Effector memory CD4-positive, alpha-beta T cell (primary cell): ENCODE measurements at places on chromosomes 5 and 9.

DNA sequence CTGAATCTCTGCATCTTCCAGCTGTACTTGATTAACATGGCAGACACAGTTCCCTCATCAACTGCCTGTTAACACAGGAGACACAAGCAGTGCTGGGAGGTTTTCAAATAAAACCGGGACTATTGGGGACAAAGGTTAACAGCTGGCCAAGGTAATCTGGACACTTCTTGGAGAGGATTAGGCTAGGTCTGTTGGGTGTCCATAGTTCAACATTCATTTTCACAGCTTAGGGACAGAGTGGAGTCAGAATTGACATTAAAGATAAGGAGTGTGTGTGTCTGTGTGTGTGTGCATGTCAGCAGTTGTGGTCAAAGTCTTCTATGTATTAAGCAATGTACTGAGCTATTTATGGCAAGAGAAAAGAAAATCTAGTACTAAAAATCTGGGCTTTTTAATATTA lies 216.2 kb downstream of the MED10 start:
- DNase-seq = no peak

DNA sequence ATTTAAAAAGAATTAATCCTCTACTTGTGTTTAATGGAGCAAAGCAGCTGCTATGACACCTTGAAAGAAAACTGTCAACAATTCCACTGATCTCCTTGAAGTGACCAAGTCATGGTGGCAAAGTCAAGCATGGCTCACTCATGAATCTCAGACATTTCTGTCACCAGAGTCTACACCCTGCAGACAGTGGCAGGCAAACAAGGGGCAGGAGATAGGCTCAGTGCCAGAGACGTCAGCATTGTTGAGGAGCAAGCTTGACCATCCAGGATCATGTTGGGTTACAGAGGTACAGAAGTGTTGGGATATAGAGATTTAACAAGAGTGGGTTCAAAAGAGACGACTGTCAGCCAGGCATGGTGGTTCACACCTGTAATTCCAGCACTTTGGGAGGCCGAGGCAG lies 16.1 kb upstream of the VPS13A start:
- no peak for DNase-seq

DNA sequence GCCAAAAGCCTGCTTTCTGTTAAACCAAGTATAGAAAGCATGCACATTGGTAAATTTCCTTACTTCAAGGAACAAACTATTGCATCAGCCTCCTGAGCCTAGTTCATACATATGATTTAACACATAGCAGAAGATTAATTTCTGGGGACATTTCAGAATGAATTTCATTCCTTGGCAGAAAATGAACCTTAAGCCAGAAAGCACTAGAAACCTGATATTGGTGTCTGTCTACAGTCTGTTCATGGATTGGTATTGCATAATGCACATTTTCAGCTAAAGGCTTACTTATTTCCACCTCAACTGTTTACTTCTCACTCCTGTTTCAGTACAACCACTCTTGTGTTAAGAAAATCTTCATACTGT lies 1471.8 kb upstream of the NUDT12 start:
- no peak for DNase-seq

DNA sequence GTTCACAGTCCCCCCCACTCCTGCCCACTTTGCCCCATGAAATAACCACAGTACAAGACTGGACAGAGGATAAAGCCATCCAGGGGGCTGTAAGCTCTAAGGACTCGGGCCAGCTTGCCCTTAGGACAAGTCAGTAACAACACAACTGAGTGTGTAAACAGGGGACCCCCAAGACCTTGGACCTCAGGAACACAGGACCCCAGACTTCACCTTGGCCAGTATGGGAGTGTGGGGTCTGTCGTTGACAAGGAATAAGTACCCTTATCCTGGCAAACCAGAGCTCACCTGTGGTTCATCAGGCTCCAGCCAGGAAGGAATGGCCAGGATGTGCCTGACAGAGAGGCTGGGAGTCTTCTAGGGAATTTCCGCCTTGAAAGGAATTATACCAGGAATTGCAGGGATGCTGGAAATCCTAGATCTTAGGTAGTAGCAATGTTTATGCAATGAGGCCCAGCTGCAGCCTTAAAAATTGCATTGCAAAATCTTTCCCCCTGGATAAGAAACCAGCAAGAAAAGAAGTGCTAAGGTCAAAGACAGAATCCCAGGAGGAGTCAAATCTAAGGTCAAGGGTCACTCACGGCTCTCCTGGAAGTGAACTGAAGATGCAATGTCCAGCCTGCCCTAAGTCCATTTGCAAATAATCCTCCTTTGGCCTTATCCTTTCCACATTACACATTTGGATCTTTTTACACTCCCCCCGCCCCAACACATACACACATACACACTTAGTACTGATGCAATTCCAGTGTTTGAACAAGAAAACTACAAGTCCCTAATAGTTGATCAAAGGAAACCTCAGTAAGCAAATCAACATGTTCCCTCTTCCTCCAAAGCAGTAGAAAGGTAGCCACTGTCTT lies 27.3 kb upstream of the TDRD7 start:
- no peak for DNase-seq

GRCh38 chr9:94812343-94812742 lies 85.8 kb downstream of the AOPEP start:
- no peak for DNase-seq

DNA sequence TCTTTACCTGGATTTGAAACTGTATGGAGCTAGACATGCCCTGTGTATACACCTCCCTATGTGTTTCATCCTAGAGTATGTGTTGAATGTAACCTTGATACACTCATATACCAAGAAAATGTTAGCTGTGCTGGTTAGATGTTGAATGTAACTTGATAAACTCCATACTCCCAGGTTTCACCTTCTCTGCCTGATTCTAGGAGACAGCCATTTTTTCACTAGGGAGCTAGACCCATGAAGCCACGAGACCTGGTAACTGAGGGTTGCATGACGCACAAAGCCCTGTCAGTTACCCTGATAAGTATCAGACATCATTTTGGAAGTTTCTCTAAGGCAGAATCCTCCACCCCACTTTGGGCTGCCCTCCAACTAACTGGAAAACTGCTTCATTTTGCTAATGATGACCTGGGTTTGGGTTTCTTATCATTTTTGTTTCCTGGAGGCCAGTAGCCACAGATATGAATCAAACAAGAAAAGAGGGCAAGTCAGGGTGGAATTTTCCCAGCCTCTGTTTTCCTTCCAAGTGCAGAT lies 478.5 kb upstream of the KIF2A start:
- DNase-seq = no peak

DNA sequence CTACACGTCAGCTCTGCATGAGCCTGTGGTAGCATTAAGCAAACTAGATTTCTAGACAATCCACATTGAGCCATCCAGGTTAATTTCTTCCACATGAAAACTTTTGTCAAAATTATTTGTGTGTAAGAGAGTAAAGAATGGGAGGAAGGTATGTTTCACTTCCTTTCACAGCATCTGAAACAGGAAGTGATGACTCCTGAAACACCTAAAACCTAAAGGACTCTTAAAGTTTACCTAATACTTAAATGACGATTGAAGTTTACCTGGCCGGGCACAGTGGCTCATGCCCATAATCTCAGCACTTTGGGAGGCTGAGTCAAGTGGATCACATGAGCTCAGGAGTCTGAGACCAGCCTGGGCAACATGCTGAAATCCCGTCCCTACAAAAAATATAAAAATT lies 223.8 kb downstream of the CEMIP2 start:
- DNase-seq = no peak

DNA sequence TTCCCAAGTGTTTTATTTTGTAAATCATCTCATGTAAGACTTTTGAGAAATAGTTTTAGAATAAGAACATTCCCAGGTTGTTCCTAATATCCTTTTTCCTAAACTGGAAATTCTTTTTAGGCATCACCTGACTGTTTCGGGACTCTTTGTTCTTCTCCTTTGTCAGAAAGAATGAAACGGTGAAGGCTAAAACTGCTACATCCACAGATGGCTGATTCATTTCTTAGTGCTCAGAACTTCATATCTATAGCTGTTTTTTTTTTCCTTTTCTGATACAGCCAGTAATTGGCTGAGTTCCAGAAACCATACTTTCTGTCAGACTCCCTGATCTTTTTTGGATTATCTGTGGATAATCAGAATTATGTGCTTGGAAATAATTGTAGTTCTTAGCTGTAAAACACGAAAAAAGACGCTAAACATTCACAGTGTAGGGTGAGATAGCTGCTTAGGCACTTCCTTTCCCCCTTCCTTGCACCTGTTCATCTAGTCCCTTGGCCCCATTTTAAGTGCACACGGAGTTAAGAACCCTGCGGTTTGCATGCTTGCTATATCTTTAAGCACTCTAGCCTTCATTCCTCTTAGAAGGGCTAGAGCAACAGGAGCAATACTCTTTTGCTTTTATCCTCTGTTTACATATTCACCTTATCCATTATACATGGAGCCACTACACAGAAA lies 283.9 kb downstream of the PJA2 start:
- DNase-seq = no peak

DNA sequence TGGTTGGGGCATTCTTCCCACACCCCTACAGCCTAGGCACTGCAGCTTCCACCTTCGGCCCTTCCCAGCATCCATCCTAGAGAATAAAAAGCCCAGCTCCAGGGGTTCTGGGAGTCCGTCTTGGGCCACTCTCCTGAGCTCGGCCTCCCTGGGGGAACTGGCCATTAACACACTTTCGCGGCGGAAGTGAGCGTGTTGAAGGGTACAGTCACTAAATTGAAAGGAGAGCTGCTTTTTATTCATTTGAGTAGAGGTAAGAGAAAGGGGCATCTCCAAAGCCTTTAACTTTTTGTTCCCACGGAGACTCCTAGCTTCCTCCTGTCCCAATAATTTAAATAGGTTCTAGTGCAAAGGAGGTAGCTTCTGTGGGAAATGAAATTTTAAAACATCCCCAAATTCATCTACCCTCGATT lies 31.0 kb upstream of the NFIB start:
- DNase-seq = no peak

DNA sequence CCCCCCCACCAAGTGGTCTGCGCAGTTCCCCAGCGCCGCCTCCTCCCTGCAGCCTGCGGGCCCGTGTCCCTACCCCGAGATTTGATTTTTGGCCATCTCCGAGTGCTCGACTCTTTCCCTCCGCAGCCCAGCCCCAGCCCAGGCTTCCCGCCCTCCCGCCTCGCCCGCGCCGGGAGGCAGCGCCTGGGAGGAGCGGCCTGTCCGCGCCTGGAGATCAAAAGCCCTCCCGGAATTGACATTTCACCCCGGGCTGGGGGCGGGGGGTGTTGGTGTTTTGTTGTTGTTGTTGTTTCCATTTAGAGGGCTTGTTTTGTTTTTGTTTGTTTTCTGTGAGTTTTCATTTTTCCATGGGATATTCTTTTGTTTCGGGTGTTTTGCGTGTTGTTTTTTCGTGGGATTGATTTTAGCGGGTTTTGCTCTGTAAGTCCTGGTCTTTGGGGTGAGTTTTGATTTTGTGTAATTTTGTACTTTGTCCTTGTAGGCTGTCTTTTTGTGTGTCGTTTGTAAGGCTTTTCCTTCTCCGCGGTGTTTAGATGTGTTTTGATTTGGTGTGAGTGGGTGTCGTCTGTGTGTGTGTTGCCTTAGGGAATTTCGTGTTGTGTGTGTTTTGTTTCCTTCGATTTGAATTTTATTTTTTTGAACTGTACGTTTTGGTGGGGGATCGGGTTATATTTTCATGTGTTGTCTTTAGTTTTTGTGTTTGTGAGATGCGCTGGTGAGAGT lies 1.7 kb upstream of the PAX5 start:
- no peak for DNase-seq

DNA sequence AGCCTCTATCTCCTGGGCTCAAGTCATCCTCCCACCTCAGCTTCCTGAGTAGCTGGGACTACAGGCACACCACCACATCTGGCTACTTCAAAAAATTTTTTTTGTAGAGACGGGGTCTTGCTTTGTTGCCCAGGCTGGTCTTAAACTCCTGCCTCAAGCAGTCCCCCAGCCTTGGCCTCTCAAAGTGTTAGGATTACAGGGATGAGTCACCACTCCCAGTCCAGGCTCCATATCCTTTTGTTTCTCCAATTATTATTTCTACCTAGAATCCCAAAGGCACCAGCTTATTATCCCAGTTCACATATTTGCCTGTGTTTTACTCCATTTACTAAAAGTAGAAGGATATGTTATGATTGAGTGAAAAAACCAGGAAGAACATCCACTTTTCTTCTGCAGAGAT lies 84.9 kb downstream of the TEK start:
- no peak for DNase-seq

DNA sequence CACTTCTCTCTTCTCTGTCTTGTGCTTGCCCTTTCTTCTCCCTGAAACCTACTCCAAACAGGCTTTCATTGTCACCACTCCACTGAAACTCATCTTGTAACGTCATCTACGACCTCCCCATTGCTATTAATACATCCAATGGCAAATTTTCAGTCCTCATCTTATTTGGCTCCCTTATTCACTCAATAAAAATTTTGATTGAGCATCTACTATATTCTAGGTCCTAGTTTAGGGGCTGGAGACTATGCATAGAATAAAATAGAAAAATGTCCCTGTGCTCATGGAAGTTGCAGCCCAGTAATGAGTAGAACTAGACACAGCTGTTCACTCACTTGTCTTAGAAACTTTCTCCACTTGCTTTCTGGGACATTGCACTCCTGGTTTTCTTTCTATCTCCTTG lies 24.9 kb upstream of the FSTL4 start:
- no peak for DNase-seq

GRCh38 chr9:127847178-127847510 lies 7.3 kb downstream of the ENG start:
- DNase-seq = no peak

GRCh38 chr9:115157245-115157674 lies 39.3 kb upstream of the TNC start:
- DNase-seq = no peak

GRCh38 chr5:128566178-128566577 lies 28.1 kb upstream of the FBN2 start:
- no peak for DNase-seq

GRCh38 chr5:168057905-168058304 lies 233.5 kb upstream of the WWC1 start:
- DNase-seq = no peak

DNA sequence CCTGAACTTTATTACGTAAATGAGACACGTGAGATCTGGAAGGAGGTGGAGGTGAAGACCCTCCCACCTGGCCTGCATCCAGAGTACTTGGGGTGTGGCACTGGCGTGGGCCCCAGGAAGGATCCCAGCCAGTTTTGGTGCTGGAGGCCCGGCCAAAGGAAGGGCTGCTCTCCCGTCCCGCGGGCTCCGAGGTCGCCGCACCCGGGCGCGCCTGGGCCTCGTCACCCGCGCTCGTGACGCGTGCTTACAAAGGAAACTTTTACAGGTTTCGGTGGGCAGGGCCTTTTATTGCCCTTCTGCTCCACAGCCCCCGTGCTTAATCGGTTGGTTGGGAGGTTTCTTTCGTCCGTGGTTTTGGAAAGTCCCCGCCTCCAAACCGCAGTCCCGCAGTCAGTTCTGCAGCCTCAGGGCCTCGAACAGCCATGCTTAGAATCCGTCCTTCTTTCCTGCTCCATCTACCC lies 29.2 kb downstream of the CDKN2A start:
- peak; percentile 56 for DNase-seq

GRCh38 chr9:130320723-130321481 lies 55.3 kb downstream of the HMCN2 start:
- no peak for DNase-seq

- no peak for DNase-seq
Observed at GRCh38 chr9:37943345-37944265, 39.7 kb upstream of the SLC25A51 start.
